ENCODE measurements at places on chromosomes 6 and 20.

DNA sequence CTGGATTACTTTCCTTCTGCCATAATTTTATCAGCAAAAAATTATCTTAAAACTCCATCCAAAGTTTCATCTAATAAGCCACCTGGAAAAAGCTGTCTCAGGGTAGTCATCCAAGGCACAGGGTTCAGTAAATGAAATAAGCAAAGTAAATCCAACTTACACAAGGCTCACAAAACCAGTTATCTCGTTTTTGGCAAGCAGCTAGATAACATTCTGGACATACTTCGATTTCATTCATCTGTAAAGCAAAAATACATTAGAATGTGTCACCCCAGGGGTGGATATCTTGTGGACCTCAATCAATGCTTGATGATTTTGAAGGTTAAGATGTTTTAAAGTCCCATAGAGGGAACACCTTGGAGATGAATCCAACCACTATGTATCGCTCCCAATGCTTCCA is 73.1 kb downstream of the ZMYND8 start:
- no peak for DNase-seq

GRCh38 chr20:39993742-39994141 is 695.3 kb downstream of the MAFB start:
- no peak for DNase-seq

DNA sequence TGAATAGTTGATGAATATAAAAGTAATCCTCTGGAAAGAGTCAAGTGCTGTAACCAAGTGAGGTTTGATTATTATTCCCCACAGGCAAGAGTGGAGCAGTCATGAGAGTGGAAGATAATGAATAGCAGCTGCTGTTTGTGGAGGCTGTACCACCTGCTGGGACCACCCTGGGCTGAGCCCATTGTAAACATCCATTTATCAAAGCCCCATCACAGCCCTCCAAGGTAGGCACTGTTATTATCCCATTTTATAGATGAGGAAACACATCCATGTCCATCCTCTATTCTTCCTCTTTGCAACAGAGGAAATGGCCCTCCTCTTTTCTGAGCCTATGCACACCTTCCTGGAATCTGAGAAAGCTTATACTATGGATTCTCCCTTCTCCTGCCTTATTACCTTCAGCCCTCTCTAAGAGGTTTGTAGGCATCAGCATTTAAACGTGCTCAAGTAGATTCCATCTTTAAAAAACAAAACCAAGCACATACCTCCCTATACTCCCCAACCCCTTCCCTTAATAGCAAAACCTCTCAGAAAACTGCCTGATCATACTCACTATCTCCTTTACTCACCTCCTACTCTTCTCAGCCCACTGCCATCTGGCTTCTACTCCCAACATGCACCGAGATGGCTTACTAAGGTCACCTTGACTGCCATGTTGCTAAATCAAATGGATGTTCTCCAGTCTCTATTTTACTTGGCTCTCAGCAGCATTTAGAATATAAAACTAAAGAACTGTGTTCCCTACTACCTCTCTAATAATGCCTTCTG is 37.1 kb downstream of the CDH22 start:
- DNase-seq, result no peak

- no peak for DNase-seq
Measured at GRCh38 chr6:133891149-133891926, 2.4 kb downstream of the TCF21 start.

Data from DND-41 (cell line).